ENCODE measurements at places on chromosomes 12 and 14.

DNA sequence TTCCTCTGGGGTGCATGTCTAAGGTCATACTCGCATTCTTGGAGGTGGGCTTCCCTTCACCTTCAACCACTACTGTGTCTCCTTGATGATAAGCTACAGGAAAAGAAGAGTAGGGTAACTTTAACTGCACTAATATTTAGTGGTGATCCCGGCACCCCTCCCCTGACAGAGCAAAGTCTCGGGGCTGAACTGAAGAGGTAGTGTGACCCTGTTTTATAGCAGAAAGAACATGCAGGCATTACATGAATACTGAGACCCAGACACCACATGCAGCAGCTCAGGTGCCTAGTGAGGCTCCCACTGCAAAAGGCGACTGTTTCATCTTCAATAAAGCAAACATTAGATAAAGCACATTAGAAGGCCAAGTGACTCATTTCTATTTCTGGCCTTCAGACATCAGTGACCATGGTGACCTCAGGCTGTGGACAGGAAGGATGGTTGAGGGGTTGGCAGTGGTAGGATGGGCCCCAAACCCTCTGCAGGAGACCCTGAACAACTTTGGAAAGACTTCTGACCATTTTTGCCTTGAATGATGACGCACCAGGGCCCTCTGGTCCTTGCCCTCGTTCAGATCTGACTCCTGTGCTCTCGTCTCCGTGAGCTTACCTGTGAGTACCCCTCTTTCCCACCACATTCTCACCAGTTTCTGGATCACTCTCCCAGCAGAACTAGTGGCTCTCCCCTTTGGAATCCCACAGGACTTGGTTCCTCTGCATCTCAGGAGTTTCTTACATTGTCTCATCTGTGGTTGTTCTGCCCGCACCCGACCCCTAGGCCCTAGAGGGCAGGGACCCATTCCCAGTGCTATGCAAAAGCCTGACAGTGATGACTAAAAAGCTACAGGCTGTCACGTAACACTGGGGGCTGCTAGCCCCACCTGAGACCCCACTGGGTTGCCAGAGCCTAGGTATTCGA, 23.8 kb upstream of the JPH4 start:
- no peak for DNase-seq

- DNase-seq: no peak
Observed at GRCh38 chr14:103854822-103855733, 7.7 kb upstream of the PPP1R13B start.

DNA sequence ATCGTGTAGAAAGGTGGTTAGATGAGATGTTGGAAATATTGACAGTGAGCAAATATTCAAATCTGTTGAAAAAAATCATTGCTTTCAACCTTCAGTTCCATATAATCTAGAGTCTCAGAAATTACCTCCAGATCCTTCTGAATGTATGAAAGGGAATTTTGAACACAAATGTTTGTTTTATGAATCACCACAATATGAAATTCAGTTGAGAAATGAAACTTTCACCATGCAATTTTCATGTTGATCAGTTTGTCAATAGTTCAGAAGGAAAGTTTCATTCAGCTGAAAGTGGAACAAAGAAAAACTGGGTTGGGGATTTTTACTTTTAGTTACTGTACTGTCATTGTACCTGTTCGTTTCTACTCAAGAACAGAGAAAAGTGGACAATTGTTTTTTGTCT, 953.6 kb downstream of the SLC6A15 start:
- no peak for DNase-seq

GRCh38 chr12:110744601-110745264, 2.0 kb upstream of the PPP1CC start:
- no peak for DNase-seq

DNA sequence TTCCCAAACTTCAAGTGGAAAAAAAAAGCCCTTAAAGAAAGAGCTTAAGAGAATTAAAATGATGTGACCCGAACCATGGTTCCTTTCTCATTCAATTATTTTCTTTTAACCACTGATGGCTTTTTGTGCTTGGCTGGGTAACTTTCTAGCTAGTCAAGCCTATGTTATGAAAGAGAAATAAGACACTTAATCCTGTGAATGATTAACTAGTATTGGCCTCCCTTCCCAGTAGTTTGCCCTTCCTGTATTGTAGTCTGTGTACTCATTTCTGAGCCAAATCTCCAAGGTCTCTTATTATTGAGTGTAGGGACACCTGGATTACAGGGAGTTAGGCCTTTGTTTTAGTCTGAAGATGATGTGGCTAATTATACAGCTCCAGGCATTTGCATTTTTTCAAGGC, 353.0 kb downstream of the RAD51B start:
- DNase-seq: no peak

DNA sequence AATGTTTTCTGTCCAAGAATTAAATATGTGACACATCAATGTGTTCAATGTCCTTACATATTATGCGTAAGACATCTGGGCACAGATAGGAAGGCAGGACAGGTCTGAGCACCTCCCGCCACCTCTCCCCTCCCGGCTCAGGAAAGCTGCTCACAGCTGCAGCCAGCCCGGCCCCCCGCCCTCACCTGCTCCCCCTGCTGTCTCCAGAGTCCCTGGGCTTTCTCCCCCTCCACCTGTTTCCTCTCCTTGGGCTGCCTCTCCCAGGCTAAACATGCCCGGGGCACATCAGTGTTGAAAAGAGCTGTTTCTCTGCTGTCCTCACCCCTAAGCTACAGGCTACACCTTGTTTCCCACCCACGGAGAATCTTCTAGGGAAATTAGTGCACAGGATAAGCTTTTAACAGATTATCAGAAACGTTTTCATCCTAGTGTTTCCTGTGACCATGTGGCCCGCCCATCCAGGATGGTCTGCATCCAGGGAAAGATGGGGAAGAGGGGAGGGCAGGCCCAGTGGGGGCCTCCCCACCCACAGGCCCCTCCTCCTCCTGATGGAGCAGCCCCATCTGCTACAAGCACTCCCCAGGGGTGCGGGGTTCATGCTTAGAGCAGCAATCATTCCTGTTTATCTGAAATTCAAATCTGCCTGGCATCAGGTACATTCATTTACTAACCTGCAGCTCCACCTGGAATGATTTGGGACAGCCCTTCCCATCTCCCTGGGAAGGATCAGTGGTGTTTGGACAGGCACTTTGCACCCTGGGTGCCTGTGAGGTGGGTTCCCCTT, 273.8 kb upstream of the SFSWAP start:
- DNase-seq: no peak

- DNase-seq: no peak
Observed at GRCh38 chr12:53389702-53390101, 9.7 kb downstream of the SP1 start.

GRCh38 chr12:116689521-116689920, 48.3 kb downstream of the SPRING1 start:
- DNase-seq: no peak

DNA sequence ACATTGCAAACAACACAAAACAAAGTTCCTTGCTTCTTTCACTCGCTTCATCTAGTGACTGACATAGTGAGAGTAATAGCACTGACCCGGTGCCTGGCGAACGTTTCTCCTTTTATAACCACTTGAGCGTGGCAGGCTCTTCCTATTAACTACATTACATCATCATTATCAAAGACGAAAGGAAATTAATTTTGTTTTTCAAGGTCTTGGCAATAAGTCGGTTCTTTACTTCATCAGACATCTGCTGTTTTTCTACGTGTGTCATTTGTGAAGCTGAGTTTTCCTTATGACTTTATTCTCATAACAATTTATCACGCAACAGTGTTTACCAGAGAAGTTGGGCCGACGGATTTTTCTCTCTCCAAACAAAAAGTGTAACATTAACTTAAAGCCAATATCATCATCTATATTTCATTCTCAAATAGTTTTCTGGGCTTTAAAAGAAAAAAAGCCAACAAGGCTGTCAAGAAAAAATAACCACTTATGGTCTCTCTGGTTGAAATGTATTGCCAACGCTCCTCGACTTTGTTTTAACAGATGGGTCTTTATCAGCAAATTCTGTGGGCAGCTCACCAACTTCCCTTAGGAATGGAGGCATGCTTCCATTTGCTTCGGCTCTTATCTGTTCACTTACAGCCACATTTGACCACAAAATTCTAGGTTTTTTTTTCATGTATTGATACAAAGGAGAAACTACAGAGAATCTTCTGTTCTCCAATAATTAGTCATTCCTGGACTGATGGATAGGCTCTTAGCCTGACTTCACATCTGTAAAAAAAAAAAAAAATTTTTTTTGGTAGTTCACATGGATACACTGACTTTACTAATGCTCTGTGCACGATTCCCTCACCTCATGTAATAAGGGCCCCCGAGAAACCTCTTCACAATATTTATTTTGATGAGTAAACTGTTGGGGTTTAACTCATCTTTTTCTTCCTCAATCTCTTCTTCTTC, 97.1 kb upstream of the CDKN3 start:
- DNase-seq: no peak

- DNase-seq: no peak
Observed at GRCh38 chr12:113310489-113310888, 24.4 kb downstream of the SLC8B1 start.

- DNase-seq: no peak
Observed at GRCh38 chr12:120119271-120119973, 2.9 kb upstream of the RAB35 start.

GRCh38 chr12:101620762-101621133, 26.0 kb downstream of the MYBPC1 start:
- DNase-seq: no peak
